Foreskin melanocyte (primary cell): ENCODE measurements at places on chromosomes 16 and 17.

- DNase-seq: no peak
These were observed 63.0 kb upstream of the CBX4 start for GRCh38 chr17:79902146-79902791.

- no peak for DNase-seq
These were observed 7.2 kb upstream of the G6PC1 start for GRCh38 chr17:42893359-42893758.

GRCh38 chr16:75092777-75093176, 23.8 kb downstream of the LDHD start:
- DNase-seq: no peak

DNA sequence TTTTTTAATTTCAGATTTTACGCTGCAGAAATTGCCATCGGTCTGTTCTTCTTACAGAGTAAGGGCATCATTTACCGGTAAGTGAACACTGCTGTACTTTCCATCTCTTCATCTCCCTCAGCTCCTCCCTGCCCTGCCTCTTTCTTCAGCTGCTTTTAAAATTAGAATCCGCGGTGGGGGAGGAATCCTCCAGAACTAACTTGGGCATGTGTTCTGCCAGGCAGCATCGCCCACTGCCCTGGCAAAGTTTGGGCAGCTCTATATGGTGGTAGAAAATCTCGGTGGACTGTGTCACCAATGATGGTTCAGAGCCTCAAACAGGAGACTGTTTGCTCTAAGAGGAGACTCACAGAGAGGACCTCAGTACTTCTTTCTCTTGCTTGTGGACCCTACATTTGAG, 81.6 kb upstream of the CACNG3 start:
- DNase-seq: no peak

DNA sequence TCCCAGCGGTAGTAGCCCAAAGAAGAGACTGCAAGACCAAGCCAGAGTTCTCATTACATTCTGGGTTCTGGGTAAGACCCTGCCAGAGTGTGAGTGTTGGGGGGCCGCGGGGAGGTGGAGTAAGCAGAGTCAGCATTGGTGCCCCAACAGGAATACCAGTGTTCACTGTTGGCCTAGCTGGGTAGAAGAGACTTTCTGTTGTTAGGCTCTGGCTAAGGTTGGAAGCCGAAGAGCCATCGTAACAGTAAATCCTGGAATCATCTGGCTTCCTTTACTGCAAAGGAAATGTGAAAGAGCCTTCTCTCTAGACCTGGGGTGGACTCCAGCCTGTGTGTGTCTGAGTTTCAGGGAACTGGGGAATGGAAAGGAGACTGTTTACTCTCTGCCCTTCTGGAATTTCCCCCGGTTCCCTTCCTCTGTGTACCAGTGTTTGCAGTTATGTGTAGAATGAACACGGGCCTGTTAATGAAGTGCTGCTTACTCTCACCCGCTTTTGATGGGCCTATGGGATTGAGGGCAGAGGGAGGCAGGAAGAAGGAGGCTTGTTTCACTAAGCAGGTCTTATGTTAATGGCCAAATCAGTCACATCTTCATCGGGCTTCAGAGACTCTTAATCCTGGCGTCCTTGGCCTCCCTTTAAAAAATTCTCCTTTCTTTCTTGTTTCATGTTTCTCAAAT, 68.5 kb downstream of the WWP2 start:
- DNase-seq: no peak

GRCh38 chr16:30675143-30675542, 16.9 kb downstream of the FBRS start:
- no peak for DNase-seq

DNA sequence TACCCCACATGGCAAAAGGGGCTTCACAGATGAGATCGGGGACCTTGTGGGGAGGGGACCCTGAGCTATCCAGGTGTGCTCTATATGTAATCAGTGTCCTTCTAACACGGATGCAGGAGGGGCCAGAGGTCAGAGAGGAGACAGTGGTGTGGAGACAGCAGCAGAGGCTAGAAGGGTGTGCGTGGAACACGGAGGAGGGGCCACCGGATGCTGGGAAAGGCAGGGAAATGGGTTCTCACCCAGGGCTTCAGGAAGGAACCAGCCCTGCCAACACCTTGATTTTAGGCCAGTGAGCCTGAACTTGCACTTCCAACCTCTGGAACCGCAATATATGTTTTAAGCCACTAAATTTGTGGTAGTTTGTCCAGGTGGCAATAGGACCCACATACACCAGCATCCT, 4.6 kb upstream of the SLC38A8 start:
- DNase-seq: no peak

DNA sequence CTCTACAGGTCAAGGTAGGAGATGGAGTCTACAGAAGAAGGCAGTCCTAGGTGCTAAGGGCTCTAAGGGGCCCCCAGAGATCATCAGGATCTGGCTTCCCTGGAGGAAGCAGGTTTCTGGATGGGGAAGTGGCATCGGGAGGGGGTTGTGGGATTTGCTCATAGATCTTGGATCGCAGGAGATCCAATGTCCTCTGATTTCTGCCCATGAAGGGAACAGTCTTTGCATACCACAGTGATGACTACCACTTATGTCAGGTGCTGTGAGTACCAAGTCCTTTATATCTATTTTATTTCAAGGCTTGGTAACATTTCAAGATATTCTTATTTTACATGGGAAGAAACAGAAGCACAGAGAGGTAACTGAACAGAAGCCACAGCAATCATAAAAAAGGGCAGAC, 164.0 kb downstream of the RGS9 start:
- DNase-seq: no peak

- no peak for DNase-seq
These were observed 54.5 kb downstream of the NKD1 start for GRCh38 chr16:50602531-50603205.

GRCh38 chr17:49647256-49647585, 30.7 kb downstream of the SPOP start:
- DNase-seq: no peak

GRCh38 chr17:45841883-45842525, 2.7 kb upstream of the SPPL2C start:
- no peak for DNase-seq

- DNase-seq: no peak
These were observed 32.8 kb downstream of the TBC1D16 start for GRCh38 chr17:80002690-80003490.

GRCh38 chr17:20995873-20996723, 46.7 kb downstream of the USP22 start:
- DNase-seq: no peak

DNA sequence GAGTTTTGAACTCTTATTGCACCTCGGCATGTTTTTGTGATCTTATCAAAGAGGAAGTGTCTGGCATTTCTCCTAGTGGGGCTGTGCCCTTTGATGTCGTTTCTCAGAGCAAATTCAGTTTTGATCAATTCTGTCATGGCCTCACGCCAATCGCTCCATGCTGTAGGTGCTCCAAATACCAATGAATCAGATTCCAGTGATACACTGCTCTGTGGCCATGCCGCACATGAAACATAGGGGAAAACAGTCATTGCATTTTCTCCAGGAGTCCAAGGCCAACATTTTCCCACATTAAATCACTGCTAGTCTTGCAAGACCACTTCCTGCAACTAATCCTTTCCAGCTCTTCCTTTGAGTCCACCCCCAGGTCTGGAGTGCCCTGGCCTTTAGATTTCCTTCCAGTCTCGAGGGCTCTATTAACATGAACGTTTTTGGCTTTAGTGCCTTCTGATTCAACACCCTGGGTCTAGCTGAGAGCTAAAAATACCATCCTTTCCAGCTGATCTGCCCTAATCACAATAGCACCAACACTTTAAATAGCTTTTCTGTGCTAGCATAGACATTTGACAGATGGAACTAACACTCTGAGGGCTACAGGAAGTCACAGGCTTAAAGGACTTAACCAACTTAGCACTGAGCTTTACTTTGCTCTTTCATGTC, 18.2 kb upstream of the RASL10B start:
- DNase-seq: peak; percentile 93

DNA sequence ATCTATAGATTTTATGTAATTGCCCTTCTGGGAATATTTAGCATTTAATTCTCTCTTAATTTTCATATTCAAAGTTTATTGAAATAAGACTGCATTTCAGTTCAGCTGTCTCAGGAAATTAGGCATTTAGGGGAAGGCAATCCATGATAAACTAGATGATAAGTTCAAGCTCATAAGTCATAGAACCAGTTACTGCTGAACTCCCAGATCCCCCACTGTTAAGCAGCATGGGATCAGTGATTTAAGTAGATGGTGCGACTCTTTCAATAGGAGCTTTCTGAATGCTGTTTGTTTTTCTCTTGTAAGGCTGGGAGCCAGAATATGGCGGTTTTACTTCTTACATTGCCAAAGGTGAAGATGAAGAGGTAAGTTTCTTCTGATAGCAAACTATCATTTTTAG, 23.8 kb downstream of the OGFOD1 start:
- no peak for DNase-seq

- DNase-seq: no peak
These were observed 6.1 kb upstream of the KRT10 start for GRCh38 chr17:40828454-40829044.

DNA sequence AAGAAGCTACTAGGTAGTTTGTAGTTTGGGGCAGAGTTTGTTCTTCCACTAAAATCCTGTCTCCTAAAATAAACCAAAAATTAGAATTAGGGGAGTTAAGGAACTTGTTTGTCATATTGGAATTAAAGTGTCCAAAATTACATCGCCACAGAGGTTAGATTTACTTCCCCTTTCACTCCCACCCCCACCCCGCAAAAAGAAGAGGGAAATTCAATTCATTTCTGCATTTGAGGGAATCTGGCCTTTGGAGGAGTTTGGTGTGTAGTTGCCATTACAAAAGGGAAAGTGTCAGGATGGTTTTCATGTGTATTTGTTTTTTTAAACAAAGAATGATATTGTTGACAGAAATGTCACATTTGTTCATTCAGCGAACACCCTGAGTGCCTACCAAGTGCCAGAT, 5.8 kb downstream of the TMEM97 start:
- DNase-seq: no peak

- DNase-seq: no peak
These were observed 16.1 kb downstream of the PLK1 start for GRCh38 chr16:23694644-23695373.

- DNase-seq: no peak
These were observed 281.3 kb upstream of the TNRC6C start for GRCh38 chr17:77677211-77677610.

DNA sequence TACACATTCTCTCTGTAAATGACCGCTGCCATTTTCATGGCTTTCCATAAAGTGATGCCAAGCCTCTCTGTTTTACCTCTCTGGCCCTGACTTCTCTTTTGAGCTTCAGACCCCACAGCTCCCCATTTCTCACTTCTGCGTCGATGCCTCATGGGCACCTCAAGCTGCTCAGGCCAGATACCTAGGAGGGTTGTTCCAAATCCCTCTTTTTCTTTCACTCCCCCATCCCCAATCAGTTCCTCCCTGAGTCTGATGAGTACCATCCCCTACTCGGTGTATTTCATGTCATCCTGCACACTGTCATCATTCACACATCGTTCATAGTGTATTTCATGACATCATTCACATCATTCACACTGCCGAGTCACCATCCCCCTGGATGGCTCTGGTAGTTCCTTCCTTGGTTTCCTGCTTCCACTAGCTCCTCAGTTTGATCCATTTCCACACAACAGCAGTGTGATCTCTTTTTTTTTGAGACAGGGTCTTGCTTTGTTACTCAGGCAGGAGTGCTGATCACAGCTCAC, 43.1 kb downstream of the NTN1 start:
- no peak for DNase-seq

DNA sequence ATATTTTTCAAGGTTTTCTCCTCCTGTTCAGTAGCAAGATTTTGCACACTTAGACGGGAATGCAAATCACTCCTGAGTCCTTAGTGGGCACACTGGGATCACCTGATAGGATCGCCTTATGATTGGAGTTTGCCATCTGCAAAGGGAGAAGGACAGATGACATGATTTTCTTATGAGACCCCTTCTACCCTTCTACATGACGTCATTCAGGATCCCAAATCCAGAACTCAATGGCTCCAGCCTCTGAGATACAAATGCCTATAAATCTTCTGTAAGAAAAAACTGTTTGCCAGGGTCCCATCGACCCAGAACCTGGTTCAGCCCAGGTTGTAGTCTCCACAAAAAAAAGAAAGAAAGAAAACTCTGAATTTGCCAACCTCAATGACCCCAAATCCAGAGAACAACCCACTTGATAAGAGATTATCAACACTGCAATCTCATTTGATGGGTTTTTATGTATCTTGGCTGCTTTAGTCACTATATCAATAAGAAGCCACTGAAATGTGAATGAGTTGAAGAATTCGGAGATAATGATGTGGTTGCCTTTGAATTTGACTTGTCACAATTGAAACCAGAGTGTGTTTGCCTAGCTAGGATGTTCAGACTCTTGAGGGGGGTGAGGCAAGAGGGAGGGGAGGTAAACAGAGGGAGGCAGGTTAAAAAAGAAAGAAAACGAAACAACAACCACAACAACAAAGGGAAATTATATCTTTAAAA, 6.7 kb downstream of the ZNF423 start:
- DNase-seq: no peak

GRCh38 chr17:3555189-3555796, 2.3 kb downstream of the TRPV3 start:
- no peak for DNase-seq

GRCh38 chr17:66347661-66348514, 45.5 kb downstream of the PRKCA start:
- no peak for DNase-seq

- no peak for DNase-seq
These were observed 138.6 kb downstream of the TOX3 start for GRCh38 chr16:52408191-52408845.

DNA sequence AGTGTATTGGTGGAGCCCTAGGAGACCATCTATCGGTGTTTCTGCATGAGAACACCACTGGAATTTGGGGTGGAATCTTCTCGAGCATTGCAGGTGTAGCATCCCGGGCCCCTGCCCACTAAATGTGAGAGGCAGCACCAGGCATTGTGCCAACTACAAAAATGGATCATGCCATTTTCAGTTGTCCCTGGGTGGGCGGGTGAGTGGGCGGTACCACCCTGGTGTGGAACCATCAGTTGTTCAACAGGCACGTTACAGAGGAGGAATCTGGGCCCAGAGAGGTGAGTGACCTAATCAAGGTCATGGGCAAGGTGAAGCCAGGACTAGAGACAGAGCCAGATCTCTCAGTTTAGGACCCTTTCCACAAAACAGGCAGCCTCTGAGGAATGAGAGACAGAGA, 8.8 kb downstream of the PIPOX start:
- no peak for DNase-seq

GRCh38 chr17:5236938-5237540, 2.4 kb upstream of the SCIMP start:
- peak; percentile 85 for DNase-seq
